ENCODE measurements at places on chromosomes 7 and 10.
A peak's percentile ranks its signal among the peaks of the same experiment; 100 is the strongest.

GRCh38 chr10:28984431-28984830 lies 304.4 kb upstream of the LYZL1 start:
- DNase-seq: no peak

DNA sequence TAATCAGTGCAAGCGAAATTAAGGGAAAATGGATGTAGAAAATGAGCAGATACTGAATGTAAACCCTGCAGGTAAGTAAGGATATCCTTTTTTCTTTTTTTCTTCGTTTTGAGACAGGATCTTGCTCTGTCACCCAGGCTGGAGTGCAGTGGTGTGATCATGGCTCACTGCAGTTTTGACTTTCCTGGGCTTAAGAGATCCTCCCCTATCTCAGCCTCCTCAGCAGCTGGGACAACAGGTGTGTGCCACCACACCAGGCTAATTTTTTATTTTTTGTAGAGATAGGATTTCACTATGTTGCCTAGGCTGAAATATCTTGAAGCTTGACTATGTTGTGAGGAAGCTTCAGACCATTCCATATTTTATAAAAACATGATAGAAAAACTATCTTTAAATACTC lies 4.3 kb downstream of the PDCD4 start:
- no peak for DNase-seq

GRCh38 chr7:141551094-141551781 lies at the start of gene AGK:
Gene AGK (plus strand): TSS chr7:141551410. CDS start chr7:141555467, 4,057 bp downstream.
- peak; percentile 68 for DNase-seq

DNA sequence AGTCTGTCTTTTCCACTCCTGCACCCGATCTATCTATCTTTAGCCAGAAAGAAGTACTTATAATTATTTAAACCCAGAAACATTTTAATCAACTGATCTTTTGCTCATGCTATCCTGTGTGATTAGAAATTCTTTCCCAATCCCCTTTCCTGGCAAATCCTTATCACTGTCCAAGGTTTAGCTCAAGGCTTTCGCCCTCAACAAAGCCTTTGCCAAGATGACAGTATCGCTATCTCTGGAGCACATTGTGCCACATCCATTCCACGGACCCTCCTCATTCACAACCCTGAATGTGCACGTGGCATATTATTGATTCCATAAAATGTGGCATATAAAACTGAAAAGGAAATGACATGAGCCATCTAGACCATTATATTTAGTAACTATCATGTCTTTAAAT lies 71.3 kb downstream of the PTN start:
- no peak for DNase-seq

DNA sequence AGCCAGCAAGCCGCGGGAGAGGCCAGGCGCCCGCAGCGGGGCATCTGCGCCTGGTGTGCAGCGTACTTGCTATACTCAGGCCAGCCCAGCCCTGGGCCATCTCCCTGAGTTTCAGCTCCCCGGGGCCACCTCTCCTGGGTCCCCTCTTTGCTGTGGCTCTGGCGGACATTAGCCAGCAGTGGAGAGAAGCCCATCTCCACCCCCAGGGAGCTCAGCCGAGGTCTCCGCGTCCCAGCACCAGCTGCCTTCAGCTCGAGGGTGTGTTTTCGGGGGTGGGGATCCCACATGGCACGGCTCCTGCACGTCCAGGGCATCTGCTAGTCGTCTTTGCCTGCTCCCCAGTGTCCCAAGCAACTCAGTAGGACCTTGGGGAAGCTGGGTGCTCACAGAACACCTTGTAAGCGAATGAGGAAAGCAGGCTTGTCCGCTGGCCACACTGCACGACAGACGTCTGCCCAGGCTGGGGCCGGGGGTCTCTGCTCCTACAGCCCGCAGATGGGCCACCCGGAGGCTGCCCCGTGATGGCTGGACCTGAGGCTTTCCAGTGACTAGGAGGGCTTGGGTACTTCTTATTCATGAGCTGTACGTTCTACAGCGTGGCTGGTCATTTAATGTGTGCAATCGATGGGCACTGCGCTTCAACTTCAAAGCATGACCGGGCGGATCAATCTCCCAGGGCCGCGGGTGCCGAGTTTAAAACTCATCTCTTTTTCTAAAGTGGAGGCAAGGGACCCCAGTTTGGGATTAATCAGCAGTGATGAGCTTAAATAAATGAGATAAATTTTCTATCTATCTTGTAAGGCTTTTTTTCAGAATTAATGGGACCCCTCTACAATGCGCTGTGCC lies 455.7 kb downstream of the DNAJB6 start:
- no peak for DNase-seq

DNA sequence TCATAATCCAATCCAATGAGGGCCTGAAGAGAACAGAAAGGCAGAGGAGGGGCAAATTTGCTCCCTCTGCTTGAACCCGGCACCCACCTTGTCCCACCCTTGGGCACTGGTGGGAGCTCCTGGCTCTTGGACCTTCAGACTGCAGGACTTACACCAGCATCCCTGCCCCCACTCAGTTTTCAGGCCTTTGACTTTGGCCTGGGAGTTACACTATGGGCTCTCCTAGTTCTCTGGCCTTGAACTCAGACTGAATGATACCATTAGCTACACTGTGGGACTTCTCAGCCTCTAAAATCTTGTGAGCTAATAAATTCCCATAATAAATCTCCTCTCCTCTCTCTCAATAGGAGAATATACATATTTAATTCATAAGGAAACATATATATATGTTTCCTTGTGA lies 114.4 kb downstream of the AHR start:
- DNase-seq: no peak

GRCh38 chr7:155576900-155577508 lies 30.6 kb upstream of the CNPY1 start:
- DNase-seq: no peak

DNA sequence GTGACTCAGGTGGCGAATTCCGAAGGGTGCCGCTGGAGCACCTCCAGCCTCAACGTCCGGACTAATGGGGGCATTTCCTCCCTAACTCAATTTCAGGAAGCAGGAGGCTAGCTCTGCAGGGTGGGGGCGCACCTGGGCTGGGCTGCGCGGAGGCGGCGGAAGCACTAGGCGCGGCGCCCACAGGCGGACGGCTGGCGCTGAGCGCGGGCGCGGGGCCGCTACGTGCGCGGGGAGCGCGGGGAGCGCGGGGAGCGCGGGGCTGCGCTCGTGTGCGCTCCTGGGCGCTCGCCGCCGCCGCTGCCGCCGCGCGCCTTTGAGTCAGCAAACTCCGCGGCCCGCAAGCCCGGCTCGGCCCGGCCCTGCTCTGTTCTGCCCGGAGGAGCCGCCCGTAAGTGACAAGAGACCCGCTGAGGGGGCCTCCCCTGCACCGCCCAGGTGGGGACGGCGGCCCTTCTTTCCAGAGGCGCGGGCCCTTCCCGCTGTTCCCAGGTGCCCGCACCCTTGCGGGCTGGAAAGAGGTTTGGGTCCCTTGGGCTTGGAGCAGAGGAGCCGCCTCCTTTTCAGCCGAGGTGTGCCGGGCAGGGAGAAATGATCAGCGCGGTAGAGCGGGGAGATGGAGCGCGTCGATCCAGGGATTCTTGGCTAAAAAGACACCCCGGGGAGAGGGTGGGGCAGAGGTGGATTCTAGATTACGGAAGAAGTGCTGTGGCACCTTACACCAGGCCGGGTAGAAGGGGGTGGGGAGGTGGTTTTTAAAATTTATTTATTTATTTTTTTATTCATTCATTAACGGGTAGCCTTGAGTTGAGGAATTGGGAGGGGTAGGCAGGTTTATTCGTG lies at the start of gene SNX10:
Gene SNX10, plus strand, starts transcription at position 164 of the 840 bp plus-strand sequence. CDS start 54,581 bp downstream, outside the sequence.
- DNase-seq: peak; percentile 60

- DNase-seq: no peak
Observed at GRCh38 chr10:57823398-57823797, 444.3 kb downstream of the IPMK start.

DNA sequence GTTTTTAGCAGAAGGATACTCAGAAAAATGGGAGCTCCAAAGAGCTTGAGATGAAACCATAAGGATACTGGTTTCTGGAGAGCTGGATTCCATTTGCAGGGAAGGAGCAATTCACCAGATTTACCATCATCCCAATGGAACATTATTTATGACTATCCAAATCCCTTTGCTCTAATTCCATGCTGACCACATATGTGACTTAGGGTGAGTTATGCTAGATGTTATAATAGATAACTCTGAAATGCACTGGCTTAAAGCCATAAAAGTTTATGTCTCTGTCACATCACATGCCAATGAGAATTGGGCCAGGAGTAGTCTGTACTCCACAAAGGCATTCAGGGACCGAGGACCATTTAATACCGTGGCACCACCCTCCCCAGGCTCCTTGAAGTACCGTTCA lies 185.2 kb downstream of the SKIDA1 start:
- no peak for DNase-seq

- no peak for DNase-seq
Observed at GRCh38 chr7:5564894-5565293, 141.3 kb upstream of the TNRC18 start.

DNA sequence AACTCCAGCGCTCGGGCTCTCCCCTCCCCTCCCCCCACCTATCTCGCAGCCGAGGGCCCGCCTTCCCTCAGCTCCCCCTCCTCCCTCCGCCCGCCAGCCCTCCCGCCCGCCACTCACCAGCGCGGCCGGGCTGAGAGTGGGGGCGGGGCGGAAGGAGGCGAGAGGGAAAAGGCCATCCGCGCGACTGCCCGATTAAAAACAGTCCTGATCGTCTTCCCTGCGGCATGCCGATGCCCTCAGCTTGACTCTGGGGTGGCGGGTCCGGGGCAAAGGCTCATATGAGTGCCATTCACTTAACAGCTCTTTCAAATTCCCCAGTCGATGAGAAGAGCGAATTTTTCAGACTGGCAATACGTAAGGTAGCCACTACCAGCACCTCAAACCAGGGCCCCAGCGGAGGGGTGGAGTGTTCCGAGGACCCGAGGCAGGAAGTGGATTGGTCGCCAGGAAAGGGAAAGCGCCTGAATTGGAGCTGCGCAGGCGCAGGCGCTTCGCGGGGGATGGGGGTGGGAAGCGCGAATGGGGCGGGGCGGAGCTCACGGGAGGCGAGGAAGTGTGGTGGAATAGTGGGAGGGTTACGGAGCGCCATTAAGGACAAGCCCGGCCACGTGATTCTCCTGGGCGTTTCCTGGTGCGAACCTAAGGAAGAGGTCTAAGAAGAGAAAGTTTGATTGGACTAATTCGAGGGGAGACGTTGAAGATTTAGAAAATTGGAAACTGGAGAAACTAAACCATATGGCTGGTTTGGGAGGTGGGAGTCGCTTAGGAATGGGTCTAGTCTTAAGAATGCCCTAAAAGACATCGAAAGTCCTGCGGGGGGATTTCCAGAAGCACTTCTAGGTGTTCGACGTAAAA lies at the start of gene UPF2:
Gene UPF2, minus strand, starts transcription at position 13 of the 855 bp plus-strand sequence. CDS start 7,386 bp downstream, outside the sequence.
- DNase-seq: peak; percentile 96

GRCh38 chr7:20825555-20825954 lies 38.9 kb upstream of the SP8 start:
- DNase-seq: no peak

- no peak for DNase-seq
Observed at GRCh38 chr10:98344589-98345038, 70.4 kb downstream of the PYROXD2 start.

DNA sequence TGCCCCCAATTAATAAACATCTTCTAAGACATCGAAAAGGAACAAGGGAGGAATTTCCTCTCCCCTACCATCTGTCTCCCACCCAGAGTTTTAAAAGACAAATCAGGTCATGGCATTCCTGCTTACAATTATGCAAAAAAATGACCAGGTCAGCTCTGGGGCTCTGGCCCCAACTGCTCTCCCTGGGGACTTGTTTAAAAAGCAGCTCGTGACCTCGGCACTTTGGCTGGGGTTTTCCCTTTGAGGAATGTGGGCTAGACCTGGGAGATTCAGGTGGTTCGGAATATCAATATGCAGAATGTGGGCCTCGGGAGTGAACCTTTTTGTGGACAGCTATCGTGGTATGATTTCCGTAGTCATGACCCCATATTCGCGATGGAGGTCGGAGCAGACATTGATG lies 648 bp upstream of the RADIL start:
- no peak for DNase-seq

GRCh38 chr7:114650491-114650890 lies 235.9 kb downstream of the FOXP2 start:
- no peak for DNase-seq

GRCh38 chr10:132940791-132941465 lies 1.4 kb downstream of the CFAP46 start:
- no peak for DNase-seq

- no peak for DNase-seq
Observed at GRCh38 chr7:1409555-1409954, 49.7 kb downstream of the MICALL2 start.

DNA sequence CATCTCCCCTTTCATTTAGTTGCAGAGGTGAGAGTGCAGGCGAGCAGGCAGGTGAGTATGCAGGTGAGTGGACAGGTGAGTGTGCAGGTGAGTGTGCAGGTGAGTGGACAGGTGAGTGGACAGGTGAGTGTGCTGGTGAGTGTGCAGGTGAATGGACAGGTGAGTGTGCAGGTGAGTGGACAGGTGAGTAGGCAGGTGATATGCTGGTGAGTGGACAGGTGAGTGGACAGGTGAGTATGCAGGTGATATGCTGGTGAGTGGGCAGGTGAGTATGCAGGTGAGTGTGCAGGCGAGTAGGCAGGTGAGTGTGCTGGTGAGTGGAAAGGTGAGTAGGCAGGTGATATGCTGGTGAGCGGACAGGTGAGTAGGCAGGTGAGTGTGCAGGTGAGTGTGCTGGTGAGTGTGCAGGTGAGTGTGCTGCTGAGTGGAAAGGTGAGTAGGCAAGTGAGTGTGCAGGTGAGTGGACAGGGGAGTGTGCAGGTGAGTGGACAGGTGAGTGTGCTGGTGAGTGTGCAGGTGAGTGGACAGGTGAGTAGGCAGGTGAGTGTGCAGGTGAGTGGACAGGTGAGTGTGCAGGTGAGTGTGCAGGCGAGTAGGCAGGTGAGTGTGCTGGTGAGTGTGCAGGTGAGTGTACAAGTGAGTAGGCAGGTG lies 165.6 kb downstream of the ADARB2 start:
- DNase-seq: no peak

DNA sequence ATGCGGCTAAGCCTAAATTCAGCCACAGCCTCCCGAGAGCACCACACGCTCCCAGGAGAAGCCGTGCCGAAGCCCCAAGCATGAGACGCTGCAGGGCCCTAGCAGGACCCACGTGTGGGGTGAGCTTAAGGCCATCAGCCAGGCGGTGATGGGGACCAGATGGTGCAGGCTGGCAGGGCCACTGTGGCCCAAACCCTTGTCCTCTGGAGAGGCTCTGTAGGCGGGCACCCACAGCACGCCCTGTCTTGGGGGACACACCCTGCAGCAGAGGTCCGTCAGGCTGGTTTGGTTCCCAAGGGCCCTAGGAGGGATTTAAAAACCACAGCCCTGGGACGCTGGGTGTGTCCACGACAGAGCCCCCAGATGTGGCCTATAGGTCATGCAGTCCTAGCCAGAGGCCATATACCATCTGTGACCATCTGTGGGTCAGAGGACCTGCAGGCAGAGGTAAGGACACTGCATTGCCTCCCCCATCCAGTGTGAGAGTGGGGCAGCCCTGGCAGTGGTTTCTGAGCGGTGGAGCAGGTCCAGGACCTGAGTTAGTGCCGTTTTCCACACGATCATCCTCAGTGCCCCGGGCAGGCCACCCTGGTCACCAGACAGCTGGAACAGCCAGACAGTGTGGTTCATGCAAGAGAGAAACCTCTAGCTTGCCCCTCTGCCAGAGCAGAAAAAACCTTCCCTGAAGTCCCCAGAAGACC lies 39.6 kb upstream of the INPP5A start:
- no peak for DNase-seq

GRCh38 chr7:73728551-73728950 lies 9.1 kb upstream of the STX1A start:
- DNase-seq: no peak

Measured in activated CD4-positive, alpha-beta T cell treated with anti-CD3 and anti-CD28 coated beads, Interleukin-2, amount 50 U/mL, for 1 hour (primary cell).